Activated CD4-positive, CD25-positive, alpha-beta regulatory T cell treated with anti-CD3 and anti-CD28 coated beads, Interleukin-2, amount 50 U/mL, for 24 hours (primary cell): ENCODE measurements at places on chromosomes 3 and 15.

- ATAC-seq, result no peak
Measured at GRCh38 chr3:120017692-120018091, 76.6 kb downstream of the GSK3B start.

GRCh38 chr3:137105277-137105977 is 147.6 kb downstream of the IL20RB start:
- no peak for ATAC-seq

GRCh38 chr3:76039431-76039830 is 254.1 kb upstream of the ZNF717 start:
- no peak for ATAC-seq

DNA sequence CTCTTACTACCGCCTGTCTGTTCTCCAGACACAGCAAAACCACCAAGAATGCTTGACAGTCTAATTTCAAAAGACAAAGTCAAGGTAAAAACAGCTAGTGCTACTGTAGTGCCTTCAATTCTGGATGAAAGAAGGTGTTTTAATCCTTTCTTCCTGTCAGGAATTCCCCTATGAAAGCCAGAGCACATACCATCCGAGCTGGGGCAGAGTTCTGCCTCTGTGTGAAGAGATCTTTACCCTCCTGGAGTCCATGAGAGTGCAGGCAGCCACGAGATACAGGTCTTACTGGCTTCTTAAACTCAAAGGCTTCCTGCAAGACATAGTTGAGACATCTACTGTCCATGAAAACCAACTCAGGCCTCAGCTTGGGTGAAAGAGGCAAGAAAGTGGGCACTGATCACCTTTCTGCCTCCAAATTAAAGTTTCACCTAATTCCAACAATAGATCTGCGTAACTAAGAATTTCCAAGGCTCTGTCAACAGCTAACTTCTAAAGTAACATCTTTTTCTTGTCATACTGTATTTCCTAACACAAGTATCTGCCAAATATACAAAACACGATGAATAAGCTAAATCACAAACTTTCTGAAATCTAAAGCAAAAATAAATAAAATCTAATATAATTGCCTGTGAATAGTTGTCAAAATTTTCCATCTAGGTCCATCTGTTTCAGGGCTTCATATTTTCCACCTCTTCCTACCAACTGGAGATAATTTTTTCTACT is 7.5 kb downstream of the CDC25A start:
- ATAC-seq, result no peak

GRCh38 chr15:67840749-67841512 is 1.1 kb upstream of the RNU6-1 start:
- no peak for ATAC-seq

DNA sequence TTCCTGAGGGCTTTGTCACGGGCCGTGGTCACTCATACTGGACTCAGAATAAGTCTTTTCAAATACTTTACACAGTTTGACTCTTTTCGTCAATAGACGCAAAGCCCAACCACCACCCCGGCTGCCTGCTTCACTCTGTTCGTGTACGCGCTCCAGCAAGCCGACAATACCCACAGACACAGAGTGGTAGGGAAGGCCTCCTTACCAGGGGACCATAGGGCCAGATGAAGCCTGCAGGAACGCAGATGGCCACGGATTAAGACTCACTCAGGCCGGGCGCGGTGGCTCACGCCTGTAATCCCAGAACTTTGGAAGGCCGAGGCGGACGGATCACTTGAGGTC is 29.7 kb downstream of the EFCAB12 start:
- peak; percentile 14 for ATAC-seq

DNA sequence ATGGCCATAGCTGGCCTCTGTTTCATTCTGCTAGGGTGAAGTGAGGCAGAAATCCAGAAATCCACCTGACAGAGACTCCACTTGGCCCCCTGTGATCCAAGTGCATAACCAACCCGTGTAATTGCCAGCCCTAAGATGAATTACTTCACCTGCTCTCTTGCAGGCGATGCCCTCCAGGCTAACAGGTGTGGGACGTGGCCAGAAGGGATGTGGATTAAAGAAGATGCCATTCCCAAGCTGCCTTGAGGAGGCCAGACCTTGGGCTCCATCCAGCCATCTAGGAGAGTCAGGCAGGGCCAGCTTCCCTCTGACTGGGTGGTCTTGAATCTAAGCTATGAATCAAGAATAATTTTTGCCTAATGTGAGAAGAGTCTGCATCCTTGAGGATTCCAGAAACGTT is 154.5 kb upstream of the BNIP2 start:
- no peak for ATAC-seq

- ATAC-seq, result no peak
Measured at GRCh38 chr3:89098964-89099585, 8.3 kb upstream of the EPHA3 start.

DNA sequence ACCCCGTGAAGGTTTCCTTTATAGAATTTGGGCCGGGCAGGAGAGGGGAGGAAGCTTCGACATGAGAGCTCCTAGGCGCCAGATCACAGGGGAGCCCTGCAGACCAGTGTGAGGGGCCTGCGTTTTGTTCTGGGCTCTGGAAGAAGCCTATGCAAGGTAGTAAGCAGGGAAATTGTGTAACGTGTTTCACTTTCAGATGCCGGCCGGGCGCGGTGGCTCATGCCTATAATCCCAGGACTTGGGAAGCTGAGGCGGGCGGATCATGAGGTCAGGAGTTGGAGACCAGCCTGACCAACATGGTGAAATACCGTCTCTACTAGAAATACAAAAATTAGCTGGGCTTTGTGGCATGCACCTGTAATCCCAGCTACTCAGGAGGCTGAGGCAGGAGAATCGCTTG is 65.2 kb downstream of the GABRG3 start:
- no peak for ATAC-seq

GRCh38 chr15:50053055-50053856 is 65.8 kb downstream of the ATP8B4 start:
- ATAC-seq, result no peak

GRCh38 chr3:123299581-123299980 is 97.8 kb downstream of the SEC22A start:
- ATAC-seq, result no peak

DNA sequence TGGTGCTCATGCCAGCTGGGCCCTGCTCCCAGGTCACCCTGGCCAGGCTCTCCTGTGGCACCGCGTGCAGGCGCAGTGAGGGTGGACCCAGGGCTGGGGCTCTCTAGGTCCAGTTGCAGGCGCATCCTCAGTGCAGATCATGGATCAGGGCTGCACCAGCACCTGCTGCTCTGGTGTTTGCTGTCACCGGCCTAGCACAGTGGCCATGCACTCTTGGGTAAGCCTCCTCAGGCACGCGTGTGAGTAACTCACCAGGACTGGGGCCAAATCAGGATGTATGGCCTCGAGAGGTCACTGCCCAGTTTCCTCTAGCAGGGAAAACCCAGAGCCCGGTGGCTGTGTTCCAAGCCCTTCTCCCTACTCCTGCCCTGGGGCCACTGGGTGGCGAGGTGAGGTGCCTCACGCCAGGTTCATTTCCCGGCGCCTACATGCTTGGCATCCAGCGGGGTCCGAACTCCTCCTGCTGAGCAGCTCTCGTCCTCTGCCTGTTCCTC is 45.5 kb upstream of the SLC41A3 start:
- no peak for ATAC-seq

GRCh38 chr15:88810446-88810845 is 7.2 kb downstream of the ACAN start:
- ATAC-seq, result no peak

GRCh38 chr3:181998828-181999227 is 287.1 kb downstream of the SOX2 start:
- no peak for ATAC-seq

DNA sequence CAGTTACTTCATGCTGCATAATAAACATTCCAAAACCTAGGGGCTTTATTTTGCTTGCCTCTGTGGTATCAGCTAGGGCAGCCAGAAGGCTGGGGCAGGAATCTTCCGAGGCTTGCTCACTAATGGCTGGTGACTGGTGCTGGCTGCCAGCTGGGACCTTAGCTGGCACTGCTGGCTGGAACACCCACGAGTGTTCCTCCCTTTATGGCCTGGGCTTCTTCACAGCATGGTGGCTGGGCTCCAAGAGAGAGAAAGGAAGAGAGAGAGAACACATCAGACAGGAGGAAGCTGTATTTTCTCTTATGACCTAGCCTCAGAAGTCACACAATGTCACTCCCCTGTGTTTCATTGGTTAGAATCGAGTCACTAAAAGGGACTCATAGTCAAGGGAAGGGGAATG is 23.9 kb upstream of the CDCP1 start:
- ATAC-seq, result no peak

GRCh38 chr3:14962762-14963161 is 15.4 kb downstream of the NR2C2 start:
- ATAC-seq, result no peak

DNA sequence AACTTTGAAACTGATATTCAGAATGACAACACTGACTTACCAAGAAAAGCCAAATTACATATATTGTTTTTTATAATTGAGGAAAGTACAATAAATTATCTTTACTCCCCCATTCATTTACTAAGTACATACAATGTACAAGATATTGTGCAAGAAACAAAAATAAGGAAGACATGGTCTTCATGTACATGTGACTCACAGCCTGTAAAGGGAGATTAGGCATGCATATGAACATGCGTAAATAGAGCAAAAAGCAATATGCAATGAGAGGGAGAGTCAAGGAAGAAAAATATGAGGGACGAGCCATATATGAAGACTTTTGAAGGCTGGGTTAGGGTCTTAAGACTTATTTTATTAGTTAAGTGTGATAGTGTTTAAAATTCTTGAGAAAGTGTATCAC is 258.4 kb downstream of the GBE1 start:
- ATAC-seq, result no peak

- no peak for ATAC-seq
Measured at GRCh38 chr3:196609805-196610515, 29.5 kb upstream of the NRROS start.

GRCh38 chr3:16239086-16239770 is 25.5 kb downstream of the DPH3 start:
- no peak for ATAC-seq

GRCh38 chr15:89104172-89104564 is 15.9 kb downstream of the ABHD2 start:
- no peak for ATAC-seq

DNA sequence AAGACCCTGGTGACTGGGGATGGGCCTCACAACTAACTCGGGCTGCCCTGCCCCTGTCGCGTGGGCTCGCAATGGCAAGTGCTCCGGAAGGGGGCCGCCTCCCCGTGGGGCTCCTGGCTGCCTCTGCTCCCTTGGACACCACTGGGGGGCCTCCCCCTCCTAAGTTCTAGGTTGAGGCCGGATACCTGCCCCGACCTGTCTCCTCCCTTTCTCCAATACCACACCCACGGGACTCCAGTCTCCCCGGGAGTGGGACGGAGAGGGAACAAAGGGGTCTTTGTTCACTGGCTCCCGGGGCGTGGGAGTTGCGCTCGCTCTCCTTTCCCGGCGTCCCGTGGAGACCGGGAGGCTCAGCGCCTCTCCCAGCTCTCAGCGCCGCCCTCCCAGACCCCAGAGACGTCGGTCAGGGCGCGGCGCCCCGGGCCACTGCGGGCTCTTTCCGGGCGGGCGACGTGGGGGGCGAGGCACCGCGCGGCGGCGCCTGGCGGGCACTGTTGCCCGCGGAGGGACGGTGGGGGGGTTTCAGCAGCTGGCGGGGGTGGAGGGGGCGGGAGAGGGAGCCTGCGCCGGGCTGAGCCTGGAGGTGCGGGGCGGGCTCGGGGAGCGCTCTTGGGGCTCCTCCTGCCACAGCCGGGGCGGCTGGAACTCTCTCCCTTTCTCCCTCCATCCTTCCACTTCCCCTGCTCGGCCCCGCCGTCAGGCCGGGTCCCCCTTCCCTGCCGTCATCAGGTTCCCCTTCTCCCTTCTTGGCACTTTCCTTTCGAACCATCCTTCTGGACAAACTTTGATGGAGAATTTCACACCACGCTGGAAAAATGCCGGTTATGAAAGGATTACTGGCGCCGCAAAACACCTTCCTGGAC is at the start of gene KCNH8:
Gene KCNH8 (plus strand): TSS at position 606 of the 863 bp plus-strand sequence. CDS start 210 bp downstream, at position 816.
- ATAC-seq, result peak; percentile 19

DNA sequence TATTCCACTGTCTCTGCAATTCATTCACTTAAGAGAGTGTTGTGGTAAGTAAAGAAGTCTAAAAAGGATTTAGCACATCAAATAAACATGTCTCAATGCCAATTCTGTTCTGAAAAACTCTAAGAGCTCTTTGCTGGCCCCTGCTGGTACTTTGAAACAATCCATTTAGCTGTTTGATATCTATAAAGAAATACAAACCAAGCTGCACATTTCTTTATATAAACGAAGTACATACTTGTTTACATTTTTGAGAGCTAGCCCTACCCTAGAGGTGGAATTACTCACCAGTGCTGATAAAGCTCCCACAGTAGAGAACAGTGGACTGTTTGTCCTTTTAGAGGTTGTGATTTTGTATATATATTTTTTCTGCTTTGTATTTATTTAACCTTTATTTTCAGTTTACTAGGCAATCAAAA is 75.5 kb downstream of the NEDD4 start:
- no peak for ATAC-seq

GRCh38 chr15:81529481-81529880 is 155.5 kb upstream of the TMC3 start:
- ATAC-seq, result no peak

GRCh38 chr15:89367485-89368451 is 33.1 kb upstream of the POLG start:
- peak; percentile 42 for ATAC-seq

DNA sequence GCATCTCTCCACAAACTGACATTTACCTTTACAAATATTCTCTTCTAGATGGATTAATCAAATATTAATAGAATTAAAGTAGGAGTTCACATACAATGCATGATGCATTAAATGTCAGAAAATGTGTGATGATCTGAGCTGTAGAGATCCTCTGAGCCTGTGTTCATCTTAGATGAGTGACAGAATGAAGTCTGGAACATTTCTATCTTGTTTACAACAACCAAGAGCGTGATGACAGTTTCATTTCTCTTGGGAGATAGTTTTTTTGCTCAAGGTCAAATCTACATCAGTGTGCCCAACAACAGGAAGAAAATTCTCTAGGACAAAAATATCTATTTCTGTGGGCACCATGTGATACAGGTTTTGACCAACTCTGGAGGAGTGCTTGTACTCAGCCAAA is 211.9 kb downstream of the MYRIP start:
- ATAC-seq, result no peak

DNA sequence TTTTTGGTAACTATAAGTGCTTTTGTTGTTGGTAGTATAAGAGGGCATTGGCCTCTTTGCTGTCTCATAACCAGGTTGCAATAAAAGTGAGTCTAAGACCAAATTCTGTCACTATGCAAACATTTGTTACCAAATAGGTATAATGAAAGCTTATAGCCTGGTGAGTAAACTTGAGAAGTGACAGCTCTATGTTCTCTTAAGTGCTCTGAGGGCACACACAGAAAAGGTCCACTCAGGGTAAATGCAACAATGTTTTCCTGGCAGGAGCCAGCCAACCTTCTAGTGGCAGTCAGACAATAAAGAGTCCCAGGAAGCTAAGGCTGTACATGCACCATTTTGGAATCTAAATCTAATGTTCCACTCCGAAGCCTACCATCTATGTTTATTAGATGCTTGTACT is 262.1 kb upstream of the TGFBR2 start:
- ATAC-seq, result no peak
